NCI-H187 (cell line): ENCODE measurements at places on chromosomes 2 and 18.

DNA sequence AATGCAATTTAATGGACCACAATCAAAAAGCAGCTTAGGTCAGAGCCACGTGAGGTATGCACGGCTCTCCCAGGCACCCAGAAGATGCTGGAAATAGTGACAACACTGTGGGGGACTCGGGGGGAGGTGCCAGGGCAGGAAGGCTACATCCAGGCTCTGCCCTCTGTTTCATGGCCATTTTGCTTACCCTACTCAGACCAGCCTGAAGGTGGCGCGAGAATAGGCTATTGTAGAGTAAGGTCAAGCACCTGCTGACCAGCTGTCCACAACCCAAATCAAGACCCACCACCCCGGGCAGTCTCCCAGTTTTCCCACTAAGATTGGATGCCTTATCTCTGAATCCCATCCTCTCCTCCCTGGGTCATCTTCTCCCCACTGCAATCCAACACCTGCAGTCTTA is 115.7 kb downstream of the VIT start:
- DNase-seq: no peak

- DNase-seq: no peak
These were observed 53.9 kb upstream of the SEC11C start for GRCh38 chr18:59085797-59086196.

GRCh38 chr2:84719434-84719833 is 161.4 kb downstream of the TRABD2A start:
- no peak for DNase-seq

- DNase-seq: no peak
These were observed 40.1 kb downstream of the ODC1 start for GRCh38 chr2:10407841-10408648.

DNA sequence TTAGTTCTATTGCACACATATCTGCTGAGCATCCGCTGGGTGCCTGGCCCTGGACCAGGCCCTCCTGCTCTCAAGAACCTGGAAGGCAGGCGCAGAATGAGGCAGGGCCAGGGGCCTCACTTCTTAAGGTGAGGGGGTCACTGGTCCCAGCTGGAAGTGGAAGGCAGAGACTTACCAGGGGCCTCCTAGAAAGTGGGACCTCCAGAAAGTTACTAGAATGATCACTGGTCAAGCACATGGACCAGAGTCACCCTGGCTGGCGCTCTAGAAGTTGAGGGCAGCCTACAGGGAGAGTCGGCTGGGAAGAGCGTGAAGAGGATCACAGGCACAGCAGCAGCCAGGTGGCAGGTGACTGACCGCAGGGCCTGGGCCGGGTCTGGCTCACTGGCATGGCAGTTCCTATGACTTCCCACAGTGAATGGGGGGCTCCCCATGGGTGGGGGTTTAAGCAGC is 26.1 kb upstream of the MAL start:
- DNase-seq: no peak

- DNase-seq: no peak
These were observed 15.2 kb downstream of the ACVR2A start for GRCh38 chr2:147860009-147860408.

DNA sequence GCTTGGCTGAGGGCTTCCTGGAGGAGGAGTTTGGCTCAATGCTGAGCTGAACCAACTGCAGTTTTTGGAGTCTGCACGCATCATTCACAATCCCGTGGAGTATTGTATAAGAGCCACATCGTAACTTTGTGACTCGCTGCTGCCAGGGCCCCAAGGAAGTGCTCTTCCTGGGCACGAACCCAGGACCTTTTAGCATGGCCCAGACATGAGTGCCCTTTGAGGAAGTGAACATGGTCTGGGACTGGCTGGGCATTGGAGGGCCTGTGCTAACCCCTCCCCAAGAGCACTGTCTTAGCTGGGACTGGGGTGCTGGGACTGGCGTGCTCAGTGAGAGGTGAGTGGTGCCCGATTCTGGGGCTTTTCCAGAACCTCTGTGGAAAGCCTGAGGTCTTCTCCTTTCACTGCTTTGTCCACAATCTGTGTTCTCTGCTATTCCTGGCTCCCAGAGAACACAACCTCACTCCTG is 88.6 kb downstream of the LIPG start:
- DNase-seq: no peak

DNA sequence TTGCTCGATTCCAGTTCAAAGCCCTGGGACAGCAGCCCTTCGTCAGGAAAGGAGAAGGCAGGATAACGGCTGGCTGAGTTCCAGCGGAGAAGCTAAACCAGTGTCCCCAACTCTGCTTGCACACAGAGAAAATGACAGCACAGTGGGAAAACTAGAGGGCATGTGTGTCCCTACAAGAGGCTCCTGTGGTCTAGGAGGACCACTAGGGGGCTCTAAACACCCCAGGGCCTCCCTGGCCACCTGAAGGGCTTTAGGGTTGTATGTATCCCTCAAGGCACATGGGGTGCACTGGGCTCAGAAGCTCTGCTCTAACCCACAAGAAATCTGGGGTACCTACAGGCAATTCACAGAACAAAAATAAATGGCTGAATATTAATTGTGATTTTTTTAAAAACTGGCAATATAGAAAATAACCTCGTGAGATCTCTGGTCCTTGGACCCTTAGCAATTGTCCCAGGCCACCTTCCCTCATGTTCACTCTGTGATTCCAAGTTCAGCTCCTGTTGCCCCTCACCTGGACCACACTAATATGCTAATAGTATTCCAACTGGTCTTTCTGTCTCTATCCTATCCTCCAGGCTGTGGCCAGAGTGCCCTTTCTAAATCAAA is 17.5 kb downstream of the STAT1 start:
- no peak for DNase-seq

GRCh38 chr2:109236147-109236546 is 107.1 kb downstream of the SH3RF3 start:
- DNase-seq: no peak

- no peak for DNase-seq
These were observed 86.8 kb upstream of the PXDN start for GRCh38 chr2:1830936-1831619.
